ENCODE measurements at places on chromosomes 2 and 18. TPM values are rescaled to one million over a fixed set of nuclear protein-coding genes. Genes with fewer than 3 reads are reported as not detected.

Gene RESP18
- total RNA-seq = not detected

Gene TMEM182
- 2.1 TPM for total RNA-seq

- no peak for DNase-seq
These were observed at the start of gene WIPF1 for GRCh38 chr2:174597345-174598047. Gene WIPF1, minus strand, starts transcription at chr2:174597804. Its CDS starts 12,231 bp downstream, at chr2:174585573.

DNA sequence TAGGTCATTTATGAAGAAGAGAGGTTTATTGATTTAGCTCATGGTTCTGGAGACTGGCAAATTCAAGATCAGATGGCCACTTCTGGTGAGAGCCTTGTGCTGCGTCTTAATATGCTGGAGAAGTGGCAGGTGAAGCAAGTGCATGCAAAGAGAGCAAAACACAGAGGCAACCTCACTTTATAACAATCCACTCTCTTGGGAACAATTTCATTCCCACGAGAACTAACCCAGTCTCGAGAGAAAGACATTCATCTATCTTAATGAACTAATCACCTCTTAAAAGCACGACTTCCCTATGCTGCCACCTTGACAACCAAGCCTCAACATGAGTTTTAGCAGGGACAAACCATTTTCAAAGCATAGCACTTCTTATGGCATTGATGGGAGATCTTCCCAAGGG lies 186.5 kb upstream of the RASGRP3 start:
- no peak for DNase-seq

DNA sequence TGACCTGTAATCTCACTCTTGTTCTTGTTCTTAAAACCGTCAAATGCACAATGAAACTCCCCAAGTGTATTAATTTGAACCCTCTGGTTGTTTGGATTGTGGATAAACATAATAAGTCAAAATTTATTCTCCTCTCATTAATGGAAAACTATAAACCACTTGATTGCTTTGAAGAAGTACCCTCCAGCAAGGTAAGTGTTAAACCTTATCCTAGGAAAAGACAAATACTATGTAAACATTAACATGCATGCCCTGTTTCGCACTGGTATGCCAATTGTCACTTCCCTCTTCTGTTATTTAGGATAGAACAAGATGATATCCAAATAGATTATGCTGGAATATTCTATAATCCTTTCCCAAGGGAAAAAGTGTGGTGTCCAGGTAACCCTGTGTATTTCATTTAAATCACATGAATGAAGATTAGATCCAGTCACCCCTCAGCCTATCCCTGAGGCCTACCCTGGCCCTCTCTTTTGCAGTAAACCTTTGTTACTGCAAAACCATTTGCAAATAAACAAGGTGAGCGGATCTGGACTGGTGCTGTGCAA lies 1.3 kb downstream of the ADI1 start:
- DNase-seq = no peak

- no peak for DNase-seq
These were observed 141.5 kb downstream of the AQP4 start for GRCh38 chr18:26723981-26724380.
